Activated T-cell treated with anti-CD3 and anti-CD28 coated beads, Interleukin-2, amount 50 U/mL, for 4 hours (primary cell): ENCODE measurements at places on chromosomes 1 and 21.
A peak's percentile ranks its signal among the peaks of the same experiment; 100 is the strongest.

GRCh38 chr1:32404946-32405345 lies 10.7 kb upstream of the BSDC1 start:
- DNase-seq, result no peak

DNA sequence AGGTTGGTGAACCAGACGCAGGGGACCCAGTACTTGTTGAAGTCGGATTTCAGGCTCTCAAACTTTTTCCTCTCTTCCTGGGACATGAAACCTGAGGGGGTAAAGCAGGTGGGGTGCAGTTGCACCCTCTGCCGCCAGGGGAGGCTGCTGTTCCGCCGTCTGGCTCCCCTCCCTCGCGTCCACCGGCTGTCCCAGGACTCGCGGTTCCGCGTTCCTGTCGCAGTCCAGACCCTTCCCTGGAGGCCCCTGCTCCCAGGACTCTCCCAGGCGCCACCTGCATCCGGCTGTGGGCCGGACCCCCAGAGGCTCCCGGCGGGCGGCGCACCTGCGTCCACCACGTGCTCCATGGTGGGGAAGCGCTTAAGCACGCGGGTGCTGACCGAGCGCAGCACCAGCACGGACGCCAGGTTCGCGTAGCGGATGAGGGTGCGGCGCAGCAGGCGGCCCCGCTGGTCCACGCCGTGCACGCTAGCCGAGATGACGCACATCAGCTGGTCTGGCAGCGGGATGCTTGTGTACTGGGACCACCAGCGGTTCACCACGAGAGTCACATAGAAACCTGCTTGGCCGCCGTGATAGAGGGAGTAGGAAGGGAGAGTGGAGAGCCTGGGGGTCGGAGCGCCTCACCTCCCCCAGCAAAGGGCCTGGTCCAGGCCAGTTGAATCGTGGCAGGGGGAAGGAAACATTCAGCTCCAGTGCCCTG lies 1.7 kb downstream of the BEST4 start:
- DNase-seq, result peak; percentile 80

- DNase-seq, result no peak
Measured at GRCh38 chr21:32867597-32867996, 96.0 kb upstream of the PAXBP1 start.

- no peak for DNase-seq
Measured at GRCh38 chr1:106814418-106814817, 242.1 kb upstream of the PRMT6 start.

DNA sequence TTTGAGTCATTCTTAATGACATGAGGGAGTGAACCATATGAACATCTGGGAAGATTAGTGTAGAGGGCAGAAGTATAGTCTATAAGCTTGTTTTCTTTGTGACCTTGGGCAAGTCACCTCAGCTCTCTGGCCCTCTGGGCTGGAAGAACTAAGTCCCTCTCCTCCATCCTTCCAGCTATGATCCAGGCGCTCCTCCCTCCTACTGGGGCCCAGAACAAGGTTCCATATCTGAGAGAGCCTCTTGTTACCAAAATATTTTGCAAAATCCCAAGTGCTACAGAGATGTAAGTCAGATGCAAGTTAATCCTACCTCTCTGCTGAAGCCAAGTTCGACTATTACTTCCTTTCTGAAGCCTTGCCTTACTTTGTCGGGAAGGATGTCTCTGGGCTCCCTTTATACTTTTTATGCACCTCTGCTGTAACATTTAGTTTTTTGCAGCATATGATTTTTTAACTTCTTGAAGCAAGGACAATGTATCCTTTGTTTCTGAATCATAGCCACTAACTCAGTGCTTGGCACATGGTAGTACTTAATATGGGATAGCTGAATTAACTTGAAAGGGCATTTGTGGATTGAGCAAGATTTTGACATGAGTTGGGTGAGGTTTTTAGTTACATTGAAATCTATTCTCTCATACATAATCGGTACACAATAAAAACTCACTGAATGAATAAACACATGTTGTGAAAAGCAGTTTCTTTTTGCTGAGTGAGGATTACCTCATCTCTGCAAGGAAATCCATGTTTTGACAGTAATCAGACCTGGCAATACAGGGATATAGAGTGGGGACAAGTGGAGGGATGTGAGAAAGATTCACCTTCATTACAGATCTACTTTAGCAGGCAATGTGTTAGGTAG lies 54.7 kb upstream of the BEND5 start:
- no peak for DNase-seq

GRCh38 chr21:38228115-38228514 lies 28.7 kb upstream of the KCNJ15 start:
- DNase-seq, result no peak

DNA sequence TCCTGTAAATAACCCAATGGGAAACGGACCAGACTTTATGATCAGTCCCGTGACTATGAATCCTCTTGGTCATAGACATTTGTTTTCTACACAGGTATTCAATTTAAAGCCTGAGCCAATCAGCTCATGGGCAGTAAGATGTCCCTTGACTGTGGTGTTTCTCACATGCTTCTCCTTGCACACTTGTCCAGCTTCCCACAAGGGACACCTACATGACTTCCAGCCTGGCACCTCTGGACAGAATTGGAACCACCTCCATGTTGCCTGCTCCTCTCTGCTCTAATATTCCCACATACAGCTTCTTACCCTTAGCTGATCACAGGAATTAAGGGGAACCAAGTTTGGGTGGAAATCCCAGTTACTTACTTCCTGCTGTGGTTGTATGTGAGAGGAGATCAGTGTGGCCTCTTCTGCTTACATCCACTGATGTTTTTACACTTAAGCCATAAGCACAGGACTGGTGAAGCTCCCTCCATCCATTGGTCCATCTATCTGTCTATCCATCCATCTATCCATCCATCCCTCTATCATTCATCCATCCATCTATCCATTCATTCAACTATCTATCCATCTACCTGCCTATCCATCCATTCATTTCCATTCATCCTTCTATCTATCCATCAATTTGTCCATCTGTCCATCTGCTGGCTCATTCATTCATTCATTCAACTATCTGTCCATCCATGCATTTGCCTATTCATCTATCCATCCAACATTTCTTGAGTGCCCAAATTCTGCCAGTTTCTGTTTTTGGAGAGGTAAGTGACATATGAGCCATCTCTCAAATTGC lies 16.4 kb downstream of the RUNX1 start:
- no peak for DNase-seq

- DNase-seq, result no peak
Measured at GRCh38 chr1:23578997-23579363, 19.7 kb upstream of the ID3 start.

DNA sequence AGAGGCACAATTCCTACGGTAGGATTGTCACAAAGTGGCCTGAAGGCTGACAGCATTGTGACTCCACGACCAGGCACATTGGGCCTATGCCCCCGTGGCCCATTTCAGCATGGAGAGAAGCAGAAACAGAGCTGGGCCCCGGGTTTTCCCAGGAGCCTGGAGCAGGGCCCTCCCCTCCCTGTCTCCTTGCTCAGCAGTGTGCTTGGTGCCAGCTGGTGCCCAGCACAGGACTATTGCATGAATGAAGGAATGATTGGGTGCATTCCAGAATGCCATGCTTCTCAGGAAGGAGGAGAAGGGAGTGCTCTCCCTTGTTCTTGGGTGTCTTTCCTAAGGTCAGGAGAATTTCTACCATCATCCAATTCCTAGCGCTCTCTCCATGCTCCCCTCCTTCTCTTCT lies 33.7 kb downstream of the IER5 start:
- DNase-seq, result no peak

- DNase-seq, result no peak
Measured at GRCh38 chr21:36038701-36039497, 21.4 kb downstream of the SETD4 start.

DNA sequence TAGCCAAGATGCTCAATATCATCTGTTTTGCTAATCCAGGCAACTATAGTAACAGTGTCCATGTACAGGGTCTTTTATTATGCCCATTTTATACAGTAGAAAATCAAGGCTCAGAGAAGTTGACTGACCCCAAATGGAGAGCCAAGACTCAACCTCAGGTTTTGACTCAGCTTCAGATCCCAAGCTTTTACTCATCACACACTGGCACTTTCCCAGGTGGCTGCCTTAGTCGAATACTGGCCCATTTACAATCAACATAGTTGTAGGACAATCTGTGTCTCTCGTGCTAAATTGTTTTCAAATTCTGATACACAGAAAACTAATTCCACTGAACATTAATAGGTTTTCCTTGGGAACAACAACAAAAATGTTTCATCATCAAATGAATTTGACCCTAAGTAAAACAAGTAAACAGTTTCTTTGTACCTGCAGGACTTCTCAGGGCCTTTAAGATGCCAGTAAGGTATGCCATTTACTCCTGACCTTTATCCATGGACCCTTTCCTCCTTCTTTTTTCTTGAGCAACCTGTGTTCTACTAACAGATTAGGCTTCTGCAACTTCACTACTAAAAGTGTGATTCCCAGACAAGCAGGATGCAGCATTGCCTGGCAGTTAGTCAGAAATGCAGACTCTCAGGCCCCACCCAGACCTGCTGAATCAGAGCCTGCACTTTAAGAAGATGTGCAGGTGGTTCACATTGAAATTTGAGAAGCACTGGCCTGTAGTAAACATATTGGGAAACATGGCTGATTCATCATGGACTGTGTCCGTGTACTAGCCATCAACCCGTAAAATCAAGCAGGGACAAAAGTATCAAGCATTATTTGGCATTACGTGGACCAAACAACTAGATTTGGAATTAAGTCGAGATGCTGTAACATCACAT lies 128.8 kb downstream of the RRAGC start:
- no peak for DNase-seq

DNA sequence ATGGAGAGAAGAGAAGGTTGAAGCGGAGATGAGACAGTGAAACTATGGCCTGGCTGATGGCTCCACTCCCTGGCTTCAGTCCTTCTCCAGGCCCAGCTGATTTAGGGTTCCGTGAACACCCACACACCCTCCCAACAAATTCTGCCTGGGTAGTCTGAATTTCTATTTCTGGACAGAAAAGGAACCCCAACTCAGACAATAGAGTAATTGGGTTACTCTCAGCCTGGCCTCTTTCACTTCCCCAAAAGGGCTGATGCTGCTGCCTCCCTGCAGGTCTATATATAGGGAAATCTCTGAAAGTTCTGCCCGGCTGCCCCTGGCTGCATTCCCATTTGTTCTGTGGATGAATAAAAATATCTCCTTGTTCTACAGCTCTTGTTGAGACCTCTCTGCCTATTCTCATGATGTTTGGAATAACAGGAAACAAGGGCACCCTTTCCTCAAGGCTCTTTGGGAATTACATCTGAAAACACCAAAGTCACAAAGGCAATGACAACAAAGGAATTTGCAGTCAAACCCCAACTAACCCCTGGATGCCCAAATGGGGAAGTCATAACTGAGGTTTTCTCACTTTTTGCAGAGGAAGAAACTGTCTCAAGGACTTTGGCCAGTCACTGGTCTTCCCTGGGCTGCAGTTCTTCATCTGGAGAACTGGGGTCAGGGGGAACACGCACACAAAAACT lies 11.4 kb upstream of the ZSCAN20 start:
- DNase-seq, result no peak

DNA sequence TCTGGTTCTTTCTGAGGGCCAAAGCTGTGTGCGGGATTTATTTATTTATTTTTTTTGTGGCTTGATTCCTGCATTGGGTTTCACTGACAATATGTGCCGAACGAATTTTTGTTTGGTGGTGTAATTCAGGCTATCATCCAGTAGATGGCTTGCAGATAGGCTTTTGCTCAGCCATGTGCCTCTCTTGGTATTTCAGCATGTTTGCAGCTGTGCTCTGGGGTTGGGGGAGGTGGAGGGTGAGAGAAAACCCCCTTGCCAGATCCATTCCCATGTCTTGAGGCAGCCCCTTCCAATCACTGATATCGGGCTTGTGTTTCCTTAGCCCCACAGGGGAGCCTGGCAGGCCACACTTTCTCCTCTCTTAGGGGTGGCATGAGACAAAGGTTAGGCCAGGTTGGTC lies 302.4 kb downstream of the PTGER3 start:
- DNase-seq, result no peak

DNA sequence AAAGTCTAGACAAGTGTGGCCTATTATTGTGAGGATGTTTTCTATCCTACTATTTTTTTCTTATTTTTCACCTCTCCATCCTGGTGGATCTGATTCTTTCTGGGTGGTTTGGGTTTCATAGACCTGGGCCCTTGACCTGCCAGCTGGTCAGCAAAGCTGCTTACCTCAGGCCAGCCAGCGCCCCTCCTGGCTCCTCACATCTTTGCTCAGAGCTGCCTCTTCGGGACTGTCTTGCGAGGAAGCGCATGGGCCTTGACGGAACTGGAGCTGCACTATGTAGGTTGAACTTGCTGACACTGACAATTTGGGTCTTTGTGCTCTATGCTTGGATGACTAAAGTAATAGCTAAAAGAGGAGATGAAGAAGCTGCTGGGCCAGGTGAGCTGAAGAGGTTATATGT lies 138.5 kb upstream of the SYT6 start:
- DNase-seq, result no peak

DNA sequence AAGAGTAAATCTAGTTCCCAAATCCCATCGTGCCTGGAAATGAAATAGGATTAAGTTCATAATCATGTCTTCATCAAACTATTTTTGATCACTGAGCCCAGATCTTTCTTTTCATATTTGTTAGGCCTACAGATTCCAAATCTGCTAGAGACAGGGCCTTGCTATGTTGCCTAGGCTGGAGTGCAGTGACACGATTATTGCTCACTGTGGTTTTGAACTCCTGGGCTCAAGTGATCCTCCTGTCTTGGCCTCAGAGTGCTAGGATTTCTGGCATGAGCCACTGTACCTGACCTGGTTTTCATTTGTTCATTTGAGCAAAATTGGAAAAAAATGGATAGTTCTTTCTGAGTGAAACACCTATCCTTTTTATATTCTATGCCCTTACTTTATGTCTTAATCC lies 28.0 kb upstream of the DIPK1A start:
- no peak for DNase-seq

DNA sequence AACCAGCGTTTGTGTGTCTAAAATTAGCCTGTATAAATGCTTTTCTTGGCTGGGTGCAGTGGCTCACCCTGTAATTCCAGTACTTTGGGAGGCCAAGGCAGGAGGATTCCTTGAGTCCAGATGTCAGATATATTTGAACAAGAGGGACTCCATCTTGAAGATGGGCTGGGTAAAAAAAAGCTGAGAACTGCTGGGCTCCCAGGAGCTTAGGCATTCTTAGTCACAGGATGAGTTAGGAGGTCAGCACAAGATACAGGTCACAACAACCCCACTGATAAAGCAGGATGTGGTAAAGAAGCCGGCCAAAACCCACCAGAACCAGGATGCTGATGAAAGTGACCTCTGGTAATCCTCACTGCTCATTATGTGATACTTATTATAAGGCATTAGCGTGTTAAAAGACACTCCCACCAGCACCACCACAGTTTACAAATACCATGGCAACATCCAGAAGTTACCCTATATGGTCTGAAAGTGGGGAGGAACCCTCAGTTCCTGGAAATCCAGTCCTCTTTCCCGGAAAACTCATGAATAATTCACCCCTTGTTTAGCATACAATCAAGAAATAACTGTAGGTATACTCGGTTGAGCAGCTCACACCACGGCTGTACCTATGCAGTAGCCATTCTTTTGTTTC lies 36.2 kb upstream of the ZNF496 start:
- no peak for DNase-seq
